ENCODE measurements at places on chromosomes 12 and 14.
A peak's percentile ranks its signal among the peaks of the same experiment; 100 is the strongest.

GRCh38 chr14:56333359-56334292 lies 215.4 kb downstream of the PELI2 start:
- DNase-seq, result peak; percentile 48

DNA sequence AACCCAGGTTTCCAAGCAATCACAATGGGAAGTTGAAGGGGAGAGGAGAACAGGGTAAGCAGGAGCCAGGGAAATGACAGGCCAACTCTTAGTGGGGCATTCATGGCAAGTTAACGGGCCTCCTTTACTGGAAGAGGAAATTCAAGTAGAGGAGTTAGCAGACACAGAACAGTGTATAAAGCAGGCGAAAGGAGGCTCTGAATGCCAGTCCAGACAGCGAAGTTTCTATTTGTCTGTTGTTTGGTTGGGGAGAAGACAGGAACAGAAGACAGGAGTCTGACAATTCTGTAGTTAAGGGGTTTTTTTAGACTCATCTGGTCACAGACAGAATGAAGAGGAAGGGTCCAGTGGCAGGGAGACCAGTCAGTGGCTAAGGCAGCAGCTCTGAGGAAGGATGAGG lies at the start of gene ACSM4:
Gene ACSM4, plus strand, starts transcription at position 301 of the 400 bp plus-strand sequence. CDS start 260 bp downstream, outside the sequence.
- DNase-seq, result no peak

GRCh38 chr12:62250671-62251608 lies 9.3 kb upstream of the USP15 start:
- DNase-seq, result no peak

GRCh38 chr12:3698218-3698974 lies 54.5 kb downstream of the CRACR2A start:
- DNase-seq, result peak; percentile 94

DNA sequence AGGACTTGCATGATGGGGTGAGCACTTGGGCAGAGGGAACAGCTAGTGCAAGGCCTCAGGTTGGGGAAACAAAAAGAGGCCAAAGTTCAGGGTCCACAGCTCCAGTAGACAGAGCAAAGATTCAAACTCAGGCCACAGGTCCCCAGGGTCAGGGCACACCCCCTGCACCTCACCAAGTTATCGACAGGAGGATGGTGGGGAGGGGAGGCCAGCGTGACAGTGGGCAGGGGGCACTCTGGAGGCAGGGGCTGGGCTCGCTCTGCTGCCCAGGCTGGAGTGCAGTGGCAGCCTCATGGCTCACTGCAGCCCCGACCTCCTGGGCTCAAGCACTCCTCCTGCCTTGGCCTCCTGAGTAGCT lies 32.4 kb upstream of the ULK1 start:
- DNase-seq, result no peak

- DNase-seq, result no peak
These were observed 113.0 kb downstream of the MED13L start for GRCh38 chr12:116164250-116165035.

GRCh38 chr14:65229748-65230728 lies 127.7 kb upstream of the MAX start:
- DNase-seq, result no peak

- no peak for DNase-seq
These were observed 13.1 kb upstream of the KLRC1 start for GRCh38 chr12:10466311-10466710.

DNA sequence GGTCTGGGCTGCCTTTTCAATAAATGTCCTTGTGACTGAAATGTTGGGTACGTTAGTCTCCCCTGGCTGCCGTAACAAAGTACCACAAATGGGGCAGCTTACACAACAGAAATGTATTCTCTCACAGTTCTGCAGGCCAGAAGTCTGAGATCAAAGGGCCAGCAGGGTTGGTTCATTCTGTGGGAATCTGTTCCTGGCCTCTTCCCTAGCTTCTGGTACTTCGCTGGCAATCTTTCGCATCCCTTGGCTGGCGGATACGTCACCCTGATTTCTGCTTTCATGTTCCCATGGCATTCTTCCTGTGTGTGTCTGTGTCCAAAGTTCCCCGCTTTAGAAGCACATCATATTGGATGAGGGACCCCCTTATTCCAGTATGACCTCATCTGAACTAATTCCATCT lies 95.8 kb upstream of the NCOR2 start:
- no peak for DNase-seq

- no peak for DNase-seq
These were observed 276.1 kb downstream of the SYT1 start for GRCh38 chr12:79140711-79141110.

DNA sequence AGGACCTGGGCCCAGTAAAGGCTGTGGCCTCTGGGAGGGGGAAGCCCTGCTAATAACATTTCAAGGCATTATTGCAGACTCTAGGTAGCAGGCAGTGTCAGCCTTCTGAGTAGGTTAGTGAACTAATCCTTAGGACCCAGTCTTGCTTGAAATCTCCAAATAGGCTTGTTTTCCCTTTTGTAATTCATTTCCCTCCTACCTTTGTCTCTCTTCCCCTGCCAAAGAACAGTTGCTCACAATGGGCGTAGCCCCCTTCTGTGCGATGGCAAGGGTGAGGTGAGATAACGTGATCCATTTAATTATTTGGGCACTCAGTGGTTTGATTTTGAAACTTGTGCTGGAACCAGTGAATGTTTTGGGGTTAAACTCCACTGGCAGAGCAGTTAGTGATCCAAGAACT lies 10.9 kb downstream of the PELI2 start:
- DNase-seq, result no peak

DNA sequence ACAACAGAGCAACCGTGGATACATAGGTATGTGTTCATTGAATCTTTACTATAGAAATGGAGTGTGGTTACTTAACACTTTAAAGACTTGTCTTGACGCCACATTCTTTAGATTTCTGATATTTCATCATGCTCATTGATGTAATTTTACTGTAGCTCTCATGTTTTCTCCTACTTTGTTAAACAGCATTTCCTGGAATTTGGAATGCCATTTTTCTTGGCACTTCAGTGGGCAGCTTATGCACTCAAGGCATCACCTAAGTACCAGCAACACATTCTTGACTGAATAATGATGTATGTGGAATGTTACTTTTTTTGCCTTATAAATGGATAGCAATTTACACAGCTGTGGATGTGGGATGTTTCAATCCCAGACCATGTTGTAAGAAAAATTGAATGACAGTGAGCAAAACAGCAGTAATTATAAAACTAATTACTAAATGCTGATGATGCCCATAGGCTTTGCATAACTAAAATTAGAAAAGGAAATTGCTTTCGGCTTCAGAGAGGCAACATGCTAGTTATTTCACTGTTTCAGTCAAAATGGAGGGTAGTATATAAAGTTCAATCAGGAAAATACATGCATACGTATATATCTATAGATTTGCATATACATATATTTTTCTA lies 298.5 kb downstream of the NPAS3 start:
- no peak for DNase-seq

GRCh38 chr12:119060847-119061796 lies 79.8 kb downstream of the SRRM4 start:
- DNase-seq, result peak; percentile 1

DNA sequence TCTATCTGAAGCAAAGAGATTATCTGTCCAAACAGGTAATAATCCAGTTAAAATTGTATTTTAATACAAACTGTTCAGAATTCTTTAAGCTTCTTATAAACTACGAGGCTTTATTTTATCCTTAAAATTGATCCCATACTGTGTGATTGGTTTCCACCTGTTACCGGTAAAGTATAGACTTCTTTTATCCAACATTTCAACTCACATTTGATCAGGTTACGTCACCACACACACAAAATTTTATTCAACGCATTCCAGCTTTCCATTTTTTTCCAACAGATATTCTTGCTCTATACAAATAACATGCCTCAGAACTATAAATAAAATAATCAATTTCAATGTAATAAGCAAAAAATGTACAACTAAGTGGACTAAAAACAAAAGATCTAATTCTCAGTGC lies 4.5 kb downstream of the NOVA1 start:
- no peak for DNase-seq

DNA sequence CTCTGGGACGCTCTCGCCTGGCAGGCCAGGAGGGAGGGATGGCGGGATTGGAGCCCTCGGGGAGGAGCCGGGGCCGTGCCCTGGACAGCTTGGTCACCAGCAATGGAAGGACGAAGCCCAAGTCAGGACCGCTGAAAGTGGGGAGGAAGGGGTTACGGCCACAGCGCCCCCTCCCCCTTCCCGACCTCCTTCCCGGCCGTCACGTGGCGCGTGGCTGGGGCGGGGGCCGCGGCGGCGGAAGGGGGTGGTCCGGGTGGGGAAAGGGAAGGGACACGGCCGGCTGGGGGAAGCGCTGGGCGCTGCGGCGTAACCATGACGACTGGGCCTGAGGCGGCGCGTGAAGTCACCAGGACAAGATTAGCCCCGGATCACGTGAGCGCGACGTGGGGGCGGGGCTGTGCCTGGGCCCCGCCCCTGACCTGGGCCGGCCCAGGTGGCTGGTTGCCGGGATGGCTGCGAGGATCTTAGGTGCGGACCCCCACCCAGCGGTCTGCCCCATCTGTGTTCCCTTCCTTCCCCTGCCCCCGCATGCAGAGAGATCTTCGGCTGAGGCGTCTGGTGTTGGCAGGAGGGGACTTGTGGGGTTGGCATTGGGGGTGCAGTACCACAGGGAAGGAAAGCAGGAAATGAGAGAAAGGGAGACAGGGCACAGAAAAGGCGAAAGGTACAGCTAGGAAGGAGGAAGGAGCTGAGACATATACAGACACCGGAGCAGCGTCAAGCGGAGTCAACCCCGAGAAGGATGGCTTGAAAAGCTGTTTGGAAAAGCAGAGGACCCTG lies 6.2 kb downstream of the MAP3K12 start:
- DNase-seq, result peak; percentile 77

- DNase-seq, result no peak
These were observed 138.8 kb upstream of the HMGA2 start for GRCh38 chr12:65685514-65685913.

- DNase-seq, result no peak
These were observed 38.5 kb upstream of the SFSWAP start for GRCh38 chr12:131672311-131672940.

GRCh38 chr12:130978785-130979184 lies 25.1 kb downstream of the ADGRD1 start:
- peak; percentile 9 for DNase-seq

- DNase-seq, result no peak
These were observed 46.0 kb upstream of the FOS start for GRCh38 chr14:75232597-75232996.

GRCh38 chr14:78488938-78489337 lies 318.8 kb downstream of the NRXN3 start:
- no peak for DNase-seq

GRCh38 chr12:48828293-48828692 lies 10.0 kb downstream of the CACNB3 start:
- DNase-seq, result no peak

DNA sequence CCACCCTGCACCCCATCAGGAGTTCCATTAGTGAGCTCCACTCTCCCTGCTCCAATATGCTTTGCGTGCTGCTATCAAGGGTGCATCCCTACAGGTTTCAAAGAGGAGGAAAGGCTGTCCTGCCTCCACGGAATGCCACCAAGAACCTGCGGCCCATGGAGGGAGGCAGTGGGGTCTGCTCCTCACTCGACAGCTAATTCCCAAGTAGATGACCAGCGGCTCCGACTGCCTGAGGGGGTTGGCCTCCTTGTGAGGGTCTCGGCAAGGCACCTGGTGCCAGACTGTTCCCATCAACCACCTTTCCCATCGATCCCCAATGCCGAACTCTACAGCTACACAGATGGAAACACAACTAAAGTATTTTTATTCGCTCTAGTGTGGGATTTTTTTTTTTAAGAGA lies 36.0 kb downstream of the AMN start:
- no peak for DNase-seq

- DNase-seq, result peak; percentile 93
These were observed 220.6 kb upstream of the RGS6 start for GRCh38 chr14:71711619-71712018.

DNA sequence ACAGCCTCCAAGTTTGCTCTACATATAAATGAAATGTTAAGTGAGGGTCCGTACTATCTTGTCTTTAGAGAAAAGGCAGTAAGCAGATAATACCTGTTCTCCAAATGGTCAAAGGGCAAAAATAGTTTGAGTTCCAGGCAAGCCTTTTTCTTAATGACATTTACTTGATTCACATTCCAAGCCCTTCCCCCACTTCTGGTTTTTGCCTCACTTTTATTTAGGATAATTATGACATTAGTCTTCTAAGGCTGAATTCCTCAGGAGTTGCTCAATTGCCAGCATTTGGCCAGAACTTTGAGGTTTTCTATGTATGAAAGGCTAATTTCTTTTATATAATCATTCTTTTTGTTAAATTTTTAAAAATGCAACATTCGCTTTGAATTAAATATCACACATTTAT lies 62.5 kb upstream of the DUSP6 start:
- no peak for DNase-seq

DNA sequence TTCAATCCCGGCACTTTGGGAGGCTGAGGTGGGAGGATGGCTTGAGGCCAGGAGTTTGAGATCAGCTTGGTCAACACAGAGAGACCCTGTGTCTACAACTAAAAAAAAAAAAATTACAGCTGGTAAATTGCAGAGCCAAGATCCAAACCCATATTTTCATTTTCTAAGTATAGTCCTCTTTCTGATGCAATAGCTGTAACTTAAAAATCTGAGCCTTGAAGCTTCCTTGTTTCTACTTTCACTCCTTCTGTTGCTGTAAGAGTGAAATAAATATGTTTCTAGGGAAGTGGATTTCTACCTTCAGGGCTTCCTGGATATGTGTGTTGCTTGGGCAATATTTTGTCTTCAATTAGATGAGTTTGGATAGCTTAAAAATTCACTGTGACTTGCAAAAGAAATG lies 42.0 kb upstream of the PRICKLE1 start:
- DNase-seq, result no peak

GRCh38 chr12:210277-211141 lies 3.4 kb downstream of the SLC6A12 start:
- no peak for DNase-seq

- no peak for DNase-seq
These were observed 355.6 kb upstream of the KITLG start for GRCh38 chr12:88935856-88936255.

DNA sequence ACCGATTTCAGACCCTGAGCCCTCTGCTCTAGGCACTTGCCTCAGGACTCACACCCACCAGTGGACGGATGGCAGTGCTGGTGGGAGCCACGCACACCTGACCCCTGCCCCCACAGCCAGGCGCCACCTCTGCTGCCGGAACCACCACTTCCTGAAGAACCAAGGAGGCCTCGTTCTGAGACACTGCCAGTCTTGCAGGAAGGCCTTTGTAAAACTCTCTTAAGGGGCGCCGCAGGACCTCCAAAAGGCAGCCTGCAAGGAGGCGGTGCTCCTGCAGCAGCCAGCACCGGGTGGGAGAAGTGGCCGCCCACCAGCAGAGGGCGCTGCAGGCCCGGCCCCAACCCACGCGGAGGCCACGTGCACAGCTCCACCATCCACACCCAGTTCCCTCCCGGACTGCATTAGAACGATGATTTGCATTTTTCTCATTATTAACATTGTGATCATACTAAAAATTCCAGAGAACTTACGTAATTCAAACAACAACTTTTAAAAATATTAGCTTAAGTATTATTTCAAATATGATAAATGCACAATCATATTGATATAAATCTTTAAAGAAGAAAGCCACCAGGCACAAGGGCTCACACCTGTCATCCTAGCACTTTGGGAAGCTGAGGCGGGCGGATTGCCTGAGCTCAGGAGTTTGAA lies 12.8 kb downstream of the STX2 start:
- DNase-seq, result no peak

GRCh38 chr14:51901475-51902024 lies 41.1 kb downstream of the GNG2 start:
- no peak for DNase-seq

- DNase-seq, result no peak
These were observed 86.3 kb downstream of the SLC15A4 start for GRCh38 chr12:128737292-128737966.
